ENCODE measurements at places on chromosomes 5 and 9.

DNA sequence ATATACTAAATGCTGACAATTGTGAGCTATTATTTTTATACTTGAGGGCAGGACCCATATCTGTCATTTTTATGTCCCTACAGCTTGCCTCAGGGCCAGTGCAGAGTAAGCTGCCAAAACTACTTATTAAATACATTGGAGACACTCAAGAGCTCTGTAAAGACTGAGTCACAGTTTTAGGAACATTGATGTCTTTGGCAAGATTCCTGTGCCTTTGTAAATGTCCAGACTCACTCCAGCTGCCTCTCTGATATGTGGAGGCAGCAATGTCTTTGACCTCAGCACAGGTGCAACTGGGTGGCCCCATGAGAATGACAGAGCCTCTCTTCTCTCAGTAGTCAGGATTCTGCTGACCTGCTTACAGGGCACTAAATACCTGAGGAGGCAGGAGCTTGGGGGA, 363.2 kb downstream of the OSTF1 start:
- no peak for DNase-seq

- no peak for DNase-seq
Observed at GRCh38 chr9:70948744-70949143, 172.7 kb downstream of the TRPM3 start.

GRCh38 chr5:154498994-154499393, 21.0 kb upstream of the HAND1 start:
- DNase-seq, result no peak

- no peak for DNase-seq
Observed at GRCh38 chr9:133958756-133959155, 33.4 kb downstream of the VAV2 start.

- DNase-seq, result no peak
Observed at GRCh38 chr5:82424211-82424610, 146.1 kb upstream of the RPS23 start.

DNA sequence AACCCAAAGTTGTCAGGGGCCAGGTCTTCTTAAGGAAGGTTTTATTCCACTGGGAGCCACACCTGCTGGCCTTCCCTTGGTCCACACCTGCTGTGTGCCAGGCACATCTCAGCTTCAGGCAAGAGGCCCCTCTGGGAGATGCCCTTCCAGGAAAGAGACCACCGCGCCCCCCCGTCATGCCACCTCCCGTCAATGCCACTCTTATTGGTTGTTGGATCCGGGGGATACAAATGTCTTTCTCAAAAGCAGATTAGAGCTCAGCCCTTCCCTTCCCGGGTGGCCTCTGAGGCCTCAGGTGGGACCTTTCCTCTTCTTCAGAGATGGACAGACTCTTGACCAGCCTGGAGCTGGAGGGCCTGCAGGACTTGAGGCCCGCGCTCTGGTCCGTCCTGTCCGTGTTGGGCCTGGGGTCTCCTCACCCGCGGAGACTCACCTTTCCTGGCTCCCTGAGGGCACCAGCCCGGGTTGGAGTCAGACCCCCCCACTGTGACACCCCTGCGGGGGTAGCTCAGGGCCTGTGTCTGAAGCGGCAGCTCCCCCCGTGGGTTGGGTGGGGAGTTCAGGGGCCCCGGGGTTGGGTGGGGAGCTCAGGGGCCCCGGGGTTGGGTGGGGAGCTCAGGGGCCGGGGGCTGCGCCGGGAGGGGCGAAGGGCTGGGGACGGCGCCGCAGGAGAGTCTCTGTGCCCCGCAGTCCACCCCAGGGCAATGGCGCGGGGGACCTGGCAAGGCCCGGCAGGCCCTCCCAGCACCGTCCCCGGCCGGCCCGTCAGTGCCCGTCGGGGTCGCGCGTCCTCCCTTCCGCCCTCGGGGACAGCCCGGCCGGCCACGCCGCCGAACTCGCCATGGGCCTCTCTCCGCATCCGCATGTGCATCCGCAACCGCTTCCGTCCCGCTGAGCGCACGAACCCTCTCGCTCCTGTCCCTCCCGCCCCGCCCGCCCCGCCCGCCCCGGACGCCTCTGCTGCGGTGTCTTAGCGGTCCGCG, 3.7 kb upstream of the SLC9A3 start:
- DNase-seq, result no peak

GRCh38 chr5:854217-854616, 3.4 kb upstream of the ZDHHC11 start:
- DNase-seq, result no peak

DNA sequence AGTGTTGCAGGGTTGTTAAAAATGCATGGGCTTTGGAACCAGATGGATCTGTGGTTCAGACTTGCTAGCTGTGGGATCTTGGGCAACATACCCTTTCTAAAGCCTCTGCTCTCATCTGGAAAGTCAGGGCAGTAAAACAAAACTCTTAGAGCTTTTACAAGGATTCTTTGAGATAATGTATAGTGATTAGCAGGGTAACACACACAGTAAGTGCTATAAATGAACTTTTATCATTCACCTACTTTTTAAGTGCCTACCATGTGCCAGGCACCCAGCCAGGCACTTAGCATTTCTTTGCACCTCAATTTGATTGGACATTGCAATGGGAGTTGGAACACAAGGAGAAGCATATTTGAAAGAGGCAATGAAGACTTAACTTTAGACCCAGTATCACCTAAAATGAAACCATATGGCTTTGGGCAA, 208.6 kb upstream of the PAPPA start:
- no peak for DNase-seq

GRCh38 chr9:33445389-33446239, 1.8 kb downstream of the AQP3 start:
- DNase-seq, result no peak

GRCh38 chr5:116454417-116454927, 120.2 kb downstream of the SEMA6A start:
- no peak for DNase-seq

- DNase-seq, result no peak
Observed at GRCh38 chr9:116705531-116705930, 18.4 kb downstream of the TRIM32 start.

DNA sequence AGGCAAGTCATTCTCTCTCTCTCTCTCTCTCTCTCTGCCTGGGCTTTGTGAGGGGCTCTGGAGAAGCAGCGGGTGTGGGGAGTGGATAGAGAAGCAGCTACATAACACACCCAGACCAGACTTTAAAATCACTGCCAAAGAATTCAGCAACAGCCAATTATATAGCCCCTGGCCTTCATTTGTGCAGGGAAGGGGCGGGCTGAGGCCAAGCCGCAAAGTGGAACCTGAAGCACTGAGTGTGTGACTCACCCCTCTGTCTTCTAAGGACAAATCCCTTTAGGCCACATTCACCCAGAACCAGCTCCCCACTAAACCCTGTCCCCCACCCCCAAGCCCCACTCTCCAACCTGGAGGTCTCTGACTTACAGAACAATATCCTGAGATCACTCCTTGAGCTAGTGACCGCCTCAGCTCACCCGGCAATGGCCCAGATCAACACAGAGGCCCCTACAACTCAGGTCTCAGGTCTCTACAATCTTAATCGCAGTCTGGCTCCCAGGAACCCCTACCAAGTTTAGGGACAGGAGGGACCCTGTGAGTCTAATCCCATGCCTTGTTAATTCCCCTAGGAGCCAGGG, 6.0 kb downstream of the B4GALT1 start:
- DNase-seq, result no peak

- DNase-seq, result no peak
Observed at GRCh38 chr5:126002222-126002897, 420.8 kb upstream of the GRAMD2B start.

DNA sequence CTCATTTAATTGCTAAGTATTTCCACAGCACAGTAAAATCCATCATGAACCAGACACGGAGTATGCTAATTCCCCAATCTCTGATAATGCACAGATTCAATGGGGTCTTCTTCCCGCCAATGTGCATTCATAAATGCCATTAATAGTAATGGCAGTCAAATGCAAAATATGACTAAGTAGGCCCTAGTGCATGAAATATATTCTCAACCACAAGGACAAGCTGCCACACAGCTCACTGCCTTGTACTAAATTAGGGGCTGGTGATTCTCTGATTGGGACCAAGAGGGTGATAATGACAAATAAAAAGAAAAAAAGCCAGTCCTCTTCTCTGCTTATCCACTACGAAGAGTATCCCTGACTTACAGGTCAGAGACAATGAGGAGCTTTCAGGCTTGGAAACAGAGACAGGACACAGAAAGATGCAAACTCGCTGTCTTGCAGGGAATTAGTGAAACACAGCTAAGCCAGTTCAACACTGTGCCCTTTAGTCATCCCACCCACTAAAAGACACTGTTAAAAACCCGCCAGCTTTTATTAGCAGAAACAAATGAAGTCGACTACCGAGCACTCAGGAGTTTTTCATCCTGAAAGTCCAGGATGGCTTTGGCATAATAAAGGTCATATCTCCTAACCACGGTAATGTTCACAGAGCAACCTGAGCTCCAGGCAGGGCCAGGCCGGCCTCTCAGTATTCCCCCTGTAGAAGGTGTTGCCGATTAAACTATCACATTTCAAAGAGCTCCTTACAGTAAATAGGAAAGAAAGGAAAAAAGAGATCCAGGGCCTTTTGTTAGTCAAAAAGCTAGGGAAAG, 148.1 kb downstream of the EBF1 start:
- no peak for DNase-seq

GRCh38 chr5:115873392-115873791, 31.7 kb downstream of the AP3S1 start:
- no peak for DNase-seq

DNA sequence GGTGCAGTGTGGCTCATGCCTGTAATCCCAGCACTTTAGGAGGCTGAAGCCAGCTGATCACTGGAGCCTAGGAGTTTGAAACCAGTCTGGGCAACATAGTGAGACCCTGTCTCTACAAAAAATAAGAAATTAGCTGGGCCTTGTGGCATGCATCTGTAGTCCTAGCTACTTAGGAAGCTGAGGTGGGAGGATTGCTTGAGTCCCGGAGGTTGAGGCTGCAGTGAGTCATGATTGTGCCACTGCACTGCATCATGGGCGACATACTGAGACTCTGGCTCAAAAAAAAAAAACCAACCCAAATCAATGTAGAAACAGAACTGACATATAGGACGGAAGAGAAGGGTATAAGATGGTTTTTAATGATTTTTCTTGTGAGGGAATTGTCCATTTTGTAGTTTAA, 27.7 kb downstream of the G3BP1 start:
- no peak for DNase-seq

DNA sequence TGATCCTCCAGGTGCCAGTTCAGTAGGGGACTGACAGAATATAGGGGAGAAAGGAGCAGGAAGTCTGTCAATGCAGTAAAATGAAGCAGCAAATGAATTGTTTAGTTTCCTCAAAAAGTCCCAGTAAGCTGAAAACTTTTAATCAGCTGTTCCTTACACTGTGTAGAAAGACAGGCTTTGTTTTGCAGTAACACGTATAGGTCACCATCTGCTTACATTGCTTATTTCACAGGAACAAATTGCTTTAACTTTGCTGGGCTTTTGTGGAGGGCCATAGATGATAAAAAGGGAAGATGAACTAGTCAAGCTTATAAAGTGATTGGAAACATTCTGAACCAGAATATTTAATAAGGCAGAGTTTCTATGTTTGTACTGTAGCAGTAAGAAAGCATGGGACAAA, 331.3 kb upstream of the RFX3 start:
- no peak for DNase-seq

DNA sequence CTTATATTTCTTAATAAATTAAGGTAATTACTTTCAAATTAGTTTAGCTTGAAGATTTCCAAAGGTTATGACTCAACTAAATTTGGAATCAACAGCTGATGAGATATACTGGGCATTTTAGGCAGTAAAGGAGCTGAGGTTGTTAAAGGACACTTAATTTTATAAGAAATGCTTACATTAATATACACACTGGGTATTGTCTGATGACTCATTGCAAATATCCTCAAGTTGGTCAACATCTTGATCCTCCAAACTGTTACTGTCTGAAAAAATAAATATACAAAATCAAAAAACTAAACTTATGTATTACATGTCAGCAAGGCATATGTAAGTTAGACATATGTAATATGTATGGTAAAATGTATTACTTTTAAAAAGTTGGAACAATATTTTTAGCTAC, 3.4 kb downstream of the GFM2 start:
- DNase-seq, result no peak

GRCh38 chr9:75063556-75064305, 24.2 kb downstream of the NMRK1 start:
- DNase-seq, result no peak

DNA sequence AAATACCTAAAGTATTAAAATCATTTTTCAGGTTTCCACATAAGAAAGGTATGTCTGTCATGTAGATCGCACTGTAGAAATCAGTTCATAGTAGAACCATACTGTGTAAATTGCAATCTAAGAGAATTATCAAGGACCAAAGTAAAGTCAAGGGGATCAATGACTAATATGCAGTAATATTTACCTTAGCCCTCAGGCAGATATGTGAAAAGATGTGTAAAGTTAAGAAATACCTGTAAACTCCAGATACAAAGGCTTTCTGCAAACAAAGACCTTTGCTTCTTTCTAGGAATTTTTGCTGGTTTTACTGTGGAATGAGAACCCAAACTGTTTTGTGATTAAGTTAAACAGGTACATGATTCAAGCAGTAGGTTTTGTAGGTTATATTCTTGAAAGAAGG, 11.6 kb downstream of the POLK start:
- no peak for DNase-seq

- no peak for DNase-seq
Observed at GRCh38 chr5:56095579-56096102, 100.9 kb upstream of the IL6ST start.

GRCh38 chr5:18023986-18024385, 389.7 kb downstream of the TAF11L14 start:
- DNase-seq, result no peak

GRCh38 chr9:81595887-81596543, 93.3 kb downstream of the TLE1 start:
- no peak for DNase-seq

GRCh38 chr5:18270635-18271338, 636.5 kb downstream of the TAF11L14 start:
- no peak for DNase-seq

GRCh38 chr5:127645300-127645726, 3.6 kb upstream of the CTXN3 start:
- DNase-seq, result no peak

- DNase-seq, result no peak
Observed at GRCh38 chr5:69268899-69269298, 34.2 kb downstream of the CDK7 start.

DNA sequence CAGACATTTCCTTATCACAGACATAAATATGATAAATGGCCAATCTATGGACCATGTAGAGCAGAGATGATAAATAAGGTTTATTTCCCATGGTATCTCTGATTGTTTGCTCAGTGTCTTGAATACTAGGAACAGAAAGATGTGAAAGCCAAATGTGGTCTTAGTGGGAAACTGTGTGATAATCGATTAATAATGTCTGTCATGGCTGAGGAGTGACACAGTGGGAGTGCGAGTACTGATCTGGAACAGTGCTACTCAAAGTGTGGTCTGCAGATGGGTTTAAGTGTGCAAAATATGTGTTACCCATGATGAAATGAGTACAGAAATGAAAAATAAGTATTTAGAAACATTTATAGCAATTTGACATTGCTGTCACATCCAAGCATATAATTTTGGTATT, 92.5 kb downstream of the PTTG1 start:
- no peak for DNase-seq
